ENCODE measurements at places on chromosomes 16 and 17. TPM values are rescaled to one million over a fixed set of nuclear protein-coding genes. Genes with fewer than 3 reads are reported as not detected.
A peak's percentile ranks its signal among the peaks of the same experiment; 100 is the strongest.

GRCh38 chr17:30933966-30934365 lies 12.2 kb downstream of the ADAP2 start:
- no peak overlapping the region for H3K27ac ChIP-seq
- no peak overlapping the region for H3K4me3 ChIP-seq
- H3K4me1 ChIP-seq: no peaks in the 10 kb centered on the region
- no peak for DNase-seq
- H3K36me3 ChIP-seq: no peaks in the 10 kb centered on the region

Gene DCTPP1
- 31.6 TPM for total RNA-seq

DNA sequence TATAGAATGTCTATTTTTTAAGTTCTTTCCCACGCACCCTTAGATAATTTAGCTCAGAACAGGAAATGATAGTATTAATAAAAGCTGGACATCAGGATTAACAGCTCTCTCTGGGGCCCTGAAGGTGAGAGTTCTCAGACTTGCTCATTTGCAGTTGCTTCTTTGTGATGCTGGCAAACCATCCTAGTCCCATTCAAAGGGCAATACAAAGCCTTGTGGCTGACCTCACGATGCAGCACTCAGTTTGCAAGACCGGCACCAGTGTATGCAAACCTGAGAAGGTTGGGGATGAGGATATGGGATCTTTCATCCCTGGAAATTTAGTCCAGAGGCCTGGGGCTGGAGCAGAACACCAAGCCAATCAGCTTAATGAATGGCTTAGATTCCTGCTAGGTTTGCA lies 29.3 kb downstream of the STH start:
- H3K4me1 ChIP-seq: no peaks in the 10 kb centered on the region
- no peak overlapping the region for H3K27ac ChIP-seq
- H3K27me3 ChIP-seq: no peaks in the 10 kb centered on the region
- no peak for DNase-seq

Gene PRR35
- total RNA-seq: not detected

DNA sequence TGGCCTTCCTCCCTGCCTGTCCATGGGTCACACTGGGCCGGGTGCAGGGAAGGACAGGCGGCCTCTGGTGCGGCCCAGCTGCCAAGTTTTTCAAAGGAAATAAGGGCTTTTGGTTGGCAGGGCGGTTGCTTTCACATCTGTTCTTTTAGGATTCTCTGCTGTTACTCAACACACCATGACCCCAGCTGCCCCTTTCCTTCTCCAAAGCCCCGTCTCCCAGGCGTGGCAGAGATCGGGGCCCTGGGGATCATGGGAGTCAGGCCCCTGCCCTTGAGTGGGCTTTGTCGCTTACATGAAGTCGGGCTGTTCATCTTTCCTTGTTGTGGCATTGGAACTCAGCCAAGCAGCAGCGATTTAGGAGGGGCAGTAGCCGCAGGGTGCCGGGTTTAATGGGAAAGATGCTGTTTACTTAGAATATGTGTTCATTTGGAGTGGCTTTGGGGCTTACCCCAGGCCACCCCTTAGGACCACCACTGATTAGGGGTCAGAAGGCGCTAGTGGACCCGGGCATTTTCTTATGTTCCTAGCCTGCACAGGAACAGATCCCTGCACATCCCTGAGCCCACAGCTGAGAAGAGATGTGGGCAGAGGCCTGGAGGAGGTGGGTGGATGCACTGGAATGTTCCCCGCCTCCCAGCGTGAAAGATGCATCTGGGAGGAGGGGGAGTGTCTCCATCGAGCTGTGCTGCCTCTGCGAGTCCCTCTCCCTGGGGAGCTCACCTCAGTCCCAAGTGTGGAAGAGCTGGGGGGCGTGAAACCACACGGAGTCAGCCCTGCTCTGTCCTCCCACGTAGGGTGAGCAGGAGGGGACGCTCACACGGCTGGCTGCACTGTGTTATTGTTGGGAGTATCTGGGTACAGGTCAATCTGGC lies 6.8 kb upstream of the ADCY7 start:
- H3K4me1 ChIP-seq: peaks cover 43% of the 10 kb centered on the region
- DNase-seq: peak; percentile 74
- H3K36me3 ChIP-seq: peaks cover 18% of the 10 kb centered on the region
- peak overlapping the region; percentile 6 for H3K27ac ChIP-seq

Gene CHMP6
- 26.3 TPM for total RNA-seq

Gene MT1B
- not detected for total RNA-seq

DNA sequence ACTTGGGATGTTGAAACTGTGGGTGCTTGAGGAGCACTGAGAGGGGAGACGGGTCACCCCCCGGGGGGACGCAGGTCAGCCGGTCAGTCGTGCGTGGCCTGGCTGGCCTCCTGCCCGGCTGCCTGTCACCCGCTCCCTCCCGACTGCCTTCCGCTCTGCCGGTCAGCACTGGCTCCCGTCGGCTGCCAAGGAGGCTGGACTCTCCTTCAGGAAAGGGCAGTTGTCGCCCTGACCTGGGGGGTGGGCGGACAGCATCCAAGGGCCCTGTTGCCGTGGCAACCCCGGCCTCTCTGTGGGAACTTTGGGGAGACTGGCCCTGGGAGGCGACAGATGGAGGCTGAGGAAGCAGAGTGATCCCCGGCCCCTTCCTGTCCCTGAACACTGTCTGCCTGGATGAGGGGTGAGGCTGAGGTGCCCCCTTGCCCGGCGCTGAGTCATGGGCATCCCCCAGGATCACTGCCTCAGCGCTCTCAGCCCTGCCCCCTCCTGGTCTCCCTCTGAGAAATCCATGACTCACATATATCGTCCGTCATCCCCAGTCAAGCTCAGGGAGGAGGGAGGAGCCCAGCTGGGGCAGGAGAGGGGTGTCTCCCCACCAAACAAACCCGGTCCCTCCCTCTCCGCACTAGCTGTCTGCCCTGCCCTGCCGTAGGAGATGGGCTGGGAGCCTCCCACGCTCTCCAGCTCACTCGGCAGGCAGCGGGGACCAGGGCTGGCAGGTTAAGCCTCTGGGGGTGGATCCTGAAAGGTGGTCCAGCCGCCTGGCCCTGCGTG lies at the start of gene ADGRG1:
TSS of gene ADGRG1 (plus strand) at position 623 of the 774 bp plus-strand sequence. CDS start 21,658 bp downstream, outside the sequence.
- peaks cover 25% of the 10 kb centered on the region for H3K4me1 ChIP-seq
- DNase-seq: peak; percentile 93
- no peaks in the 10 kb centered on the region for H3K36me3 ChIP-seq
- no peaks in the 10 kb centered on the region for H3K27me3 ChIP-seq
- H3K4me3 ChIP-seq: no peak within 1 kb of the TSS
- H3K27ac ChIP-seq: peak within 1 kb of the TSS; percentile 63

DNA sequence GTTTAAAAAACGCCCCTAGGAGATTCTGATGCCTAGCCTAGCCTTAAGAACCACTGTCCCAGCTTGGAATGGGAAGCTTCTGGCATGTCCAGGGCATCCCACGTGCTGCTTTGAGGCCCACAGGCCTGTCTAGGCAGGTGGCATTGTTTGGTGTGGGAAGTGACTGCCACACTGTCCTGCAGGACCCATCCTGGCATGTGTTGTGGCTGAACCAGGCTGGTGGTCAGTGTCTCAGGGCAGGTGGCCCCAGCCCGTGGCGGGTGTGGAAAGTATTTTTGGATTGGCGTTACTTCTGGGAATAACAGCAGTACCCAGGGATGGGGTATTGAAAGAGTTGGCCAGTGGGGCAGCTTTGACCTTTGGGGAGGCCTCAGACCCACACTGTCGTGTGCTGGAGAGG lies 27.9 kb downstream of the PGS1 start:
- peaks cover 92% of the 10 kb centered on the region for H3K36me3 ChIP-seq
- H3K4me1 ChIP-seq: peaks cover 16% of the 10 kb centered on the region
- no peak overlapping the region for H3K27ac ChIP-seq
- no peak for DNase-seq
- no peaks in the 10 kb centered on the region for H3K27me3 ChIP-seq

DNA sequence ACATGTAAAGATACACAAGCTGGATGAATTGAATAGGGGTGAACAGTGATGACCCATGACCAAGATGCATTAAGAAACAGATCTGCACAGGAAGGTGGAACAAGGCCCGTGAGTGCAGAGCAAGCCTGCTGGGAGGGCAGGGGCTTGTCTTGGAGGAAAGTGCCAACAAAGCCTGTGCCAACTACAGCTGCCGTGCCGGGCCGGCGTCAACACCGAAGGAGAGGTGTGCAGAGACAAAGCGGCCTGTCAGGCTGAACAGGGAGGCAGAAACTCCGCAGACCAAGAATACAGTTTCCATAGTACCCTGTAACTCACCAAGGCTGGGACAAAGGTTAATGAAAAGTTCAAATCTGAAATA lies 46.7 kb downstream of the ANKRD11 start:
- DNase-seq: no peak
- H3K36me3 ChIP-seq: peaks cover 2% of the 10 kb centered on the region
- H3K4me1 ChIP-seq: peaks cover 13% of the 10 kb centered on the region
- no peak overlapping the region for H3K27ac ChIP-seq
- H3K27me3 ChIP-seq: no peaks in the 10 kb centered on the region
- H3K4me3 ChIP-seq: no peak overlapping the region

DNA sequence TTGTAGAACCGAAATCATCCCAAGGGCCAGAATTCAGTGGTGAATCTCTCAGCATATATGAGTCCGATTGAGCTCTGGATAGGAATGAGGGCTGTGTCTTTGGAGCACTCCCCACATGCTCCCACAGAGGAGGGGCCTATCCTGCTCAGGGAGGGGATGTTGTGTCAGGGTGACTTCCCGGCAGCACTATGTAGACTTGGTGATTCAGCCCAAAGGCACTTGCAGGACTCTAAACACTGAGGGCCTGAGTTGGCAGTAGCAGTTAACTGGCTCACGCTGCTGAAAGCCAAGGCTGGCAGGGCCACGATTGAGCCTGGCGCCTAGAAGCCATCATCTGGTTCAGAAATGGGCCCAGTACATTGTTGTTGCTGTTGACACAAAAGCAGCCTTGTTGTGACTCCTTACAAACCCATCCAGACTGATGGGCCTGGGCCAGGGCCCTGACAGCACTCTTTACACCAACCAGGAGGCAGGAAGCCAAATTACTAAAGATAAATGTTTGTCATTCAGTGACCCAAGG lies 31.9 kb downstream of the NMT1 start:
- peak overlapping the region; percentile 54 for H3K27ac ChIP-seq
- DNase-seq: peak; percentile 99
- H3K36me3 ChIP-seq: peaks cover 90% of the 10 kb centered on the region
- H3K4me3 ChIP-seq: no peak overlapping the region

DNA sequence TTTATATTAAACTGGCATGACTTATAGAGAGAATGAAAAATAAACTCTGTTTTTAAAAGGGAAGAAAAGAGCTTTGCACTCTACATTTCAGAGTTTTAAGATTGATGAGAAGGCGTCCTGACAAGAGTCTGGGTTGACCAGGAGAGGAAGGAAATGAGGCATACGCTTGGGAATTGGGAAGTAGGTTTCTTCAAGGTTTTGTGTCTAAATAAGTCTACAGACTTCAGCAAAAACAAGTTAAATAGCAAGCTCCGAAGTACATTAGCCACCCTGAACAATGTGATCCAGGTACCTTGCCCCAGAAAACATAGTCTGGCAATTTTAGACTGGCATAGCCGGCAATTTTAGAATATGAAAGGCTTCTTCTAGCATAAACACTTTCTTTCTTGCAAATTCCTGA lies 28.5 kb upstream of the CCDC182 start:
- no peaks in the 10 kb centered on the region for H3K4me1 ChIP-seq
- peaks cover 20% of the 10 kb centered on the region for H3K27me3 ChIP-seq
- H3K27ac ChIP-seq: no peak overlapping the region
- H3K36me3 ChIP-seq: no peaks in the 10 kb centered on the region
- DNase-seq: no peak

DNA sequence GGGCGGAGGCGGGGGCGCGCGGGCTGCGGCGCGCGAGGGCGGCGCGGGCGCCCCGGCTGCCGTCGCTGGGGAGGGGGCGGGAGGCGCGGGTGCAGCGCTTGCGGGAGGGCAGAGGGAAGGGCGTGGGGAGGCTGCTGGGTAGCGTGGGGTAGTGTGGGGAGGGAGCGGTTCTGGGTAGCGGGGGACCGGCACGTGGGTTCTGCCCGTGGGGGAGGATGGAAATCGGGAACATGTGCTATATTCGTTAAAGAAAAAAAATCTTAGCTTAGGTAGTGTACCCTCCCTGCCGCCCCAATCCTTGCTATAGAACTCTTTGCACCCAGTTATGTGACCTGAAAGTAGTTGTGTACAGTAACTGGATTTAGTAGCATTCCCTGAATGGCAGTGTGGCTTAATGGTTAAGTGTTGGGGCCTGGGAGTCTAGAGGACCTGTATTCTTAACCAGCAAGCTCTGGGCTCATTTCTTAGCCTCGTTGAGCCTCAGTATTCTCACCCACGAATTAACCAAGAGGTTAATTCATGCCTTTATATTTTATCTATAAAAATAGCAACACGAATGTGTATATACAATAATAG lies 646 bp downstream of the RABEP1 start:
- DNase-seq: peak; percentile 12
- peaks cover 12% of the 10 kb centered on the region for H3K36me3 ChIP-seq
- H3K4me3 ChIP-seq: peak overlapping the region; percentile 100
- no peaks in the 10 kb centered on the region for H3K27me3 ChIP-seq
- H3K27ac ChIP-seq: no peak overlapping the region

Gene ASPHD1
- 3.7 TPM for total RNA-seq

- H3K27me3 ChIP-seq: no peaks in the 10 kb centered on the region
- H3K27ac ChIP-seq: no peak overlapping the region
- DNase-seq: no peak
These were observed 14.4 kb downstream of the LRRC37B start for GRCh38 chr17:32021615-32021955.

Gene KRT32
- not detected for total RNA-seq

DNA sequence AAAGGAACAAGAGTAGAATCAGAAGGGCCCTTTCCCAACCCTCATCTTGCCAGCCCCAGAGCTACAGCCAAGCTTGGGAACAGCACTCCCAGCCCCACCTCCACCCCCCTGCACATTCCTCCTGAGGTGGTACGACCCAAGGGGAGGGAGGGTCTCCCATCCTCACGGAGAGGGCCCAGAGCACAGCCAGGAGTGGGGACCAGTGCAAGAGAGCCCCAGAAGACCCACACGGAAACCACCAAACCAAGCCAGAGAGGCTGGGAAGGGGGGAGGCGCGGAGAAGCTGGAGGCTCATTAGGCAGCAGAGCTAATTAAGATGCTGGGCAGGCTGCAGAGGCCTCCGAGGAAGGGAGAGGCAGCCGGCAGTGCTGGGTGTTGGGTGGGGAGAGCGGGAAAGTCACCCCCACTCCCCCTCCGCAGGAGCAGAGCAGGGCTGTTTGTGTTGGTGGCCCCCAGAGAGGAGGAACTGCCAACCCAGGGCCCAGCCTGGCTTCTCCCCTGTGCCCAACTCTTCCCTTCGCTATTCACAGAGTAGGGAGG lies 2.4 kb downstream of the CACNB1 start:
- H3K4me1 ChIP-seq: peaks cover 12% of the 10 kb centered on the region
- H3K27ac ChIP-seq: no peak overlapping the region
- no peaks in the 10 kb centered on the region for H3K27me3 ChIP-seq
- no peak overlapping the region for H3K4me3 ChIP-seq
- peaks cover 20% of the 10 kb centered on the region for H3K36me3 ChIP-seq

DNA sequence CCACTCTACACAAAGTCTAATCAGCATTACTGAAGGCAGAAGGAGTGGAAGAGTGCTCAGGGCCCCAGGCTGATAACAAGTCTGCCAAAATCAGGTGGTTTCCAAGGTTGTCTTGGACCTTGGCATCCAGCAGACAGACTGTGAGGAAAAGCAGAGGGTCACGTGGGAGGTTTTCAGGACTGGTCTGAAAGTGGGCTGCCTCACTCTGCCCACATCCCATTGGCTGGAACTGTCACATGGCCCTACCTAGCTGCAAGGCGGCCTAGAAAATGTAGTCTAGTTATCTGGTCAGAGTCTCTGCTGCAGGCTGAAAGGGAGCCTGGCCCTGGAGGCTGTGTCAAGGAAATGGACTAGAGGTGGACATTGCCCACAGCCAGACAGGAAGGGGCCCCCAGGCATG lies 310.7 kb upstream of the ASIC2 start:
- H3K27ac ChIP-seq: no peak overlapping the region
- H3K4me3 ChIP-seq: no peak overlapping the region
- no peaks in the 10 kb centered on the region for H3K36me3 ChIP-seq
- no peaks in the 10 kb centered on the region for H3K4me1 ChIP-seq
- no peak for DNase-seq
- no peaks in the 10 kb centered on the region for H3K27me3 ChIP-seq

All from SJSA1 (cell line).